ENCODE measurements at places on chromosomes 2 and 18. TPM values are rescaled to one million over a fixed set of nuclear protein-coding genes. Genes with fewer than 3 reads are reported as not detected.

The TBC1D8 gene
- total RNA-seq: 20.1 TPM

The MSTN gene
- 0.85 TPM for total RNA-seq

DNA sequence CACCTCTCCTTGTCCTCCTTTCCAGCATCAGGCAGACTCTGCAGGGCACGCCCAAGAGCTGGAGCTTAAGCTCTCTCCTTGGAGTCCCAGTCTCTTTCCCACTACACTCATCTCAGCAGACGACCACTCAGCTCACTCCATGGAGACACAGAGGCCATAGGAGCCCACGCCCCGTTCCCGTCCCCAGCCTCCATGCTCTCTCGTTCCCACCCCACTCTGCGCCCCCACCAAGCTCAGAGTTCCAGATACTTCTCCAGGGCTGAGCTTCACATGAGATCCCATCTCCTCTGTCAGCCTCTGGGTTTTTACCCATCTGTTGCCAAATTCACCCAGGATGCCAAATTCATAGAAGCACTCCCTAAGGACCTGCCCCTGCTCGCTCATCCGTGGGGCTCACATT is 87.3 kb downstream of the MALT1 start:
- DNase-seq: no peak

DNA sequence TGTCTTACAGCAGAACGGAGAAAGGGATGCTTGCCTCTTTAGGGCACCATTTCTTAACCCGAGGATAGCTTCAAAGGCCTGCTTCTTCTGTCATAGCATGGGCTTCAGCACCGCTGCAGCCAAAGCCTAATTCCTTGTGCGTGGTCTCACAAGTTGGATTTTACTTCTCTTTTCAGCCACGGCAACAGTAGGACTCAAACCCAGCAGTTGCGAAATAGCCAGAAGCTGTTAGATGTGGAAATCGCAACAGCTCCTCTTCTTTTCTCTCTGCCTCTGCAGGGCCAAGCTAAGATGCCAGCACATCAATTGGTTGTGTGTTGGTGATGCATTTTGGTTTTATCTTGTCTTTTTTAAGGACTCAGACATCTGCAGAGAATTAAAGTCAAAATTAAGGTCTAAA is 3.1 kb downstream of the NRXN1 start:
- DNase-seq: no peak

DNA sequence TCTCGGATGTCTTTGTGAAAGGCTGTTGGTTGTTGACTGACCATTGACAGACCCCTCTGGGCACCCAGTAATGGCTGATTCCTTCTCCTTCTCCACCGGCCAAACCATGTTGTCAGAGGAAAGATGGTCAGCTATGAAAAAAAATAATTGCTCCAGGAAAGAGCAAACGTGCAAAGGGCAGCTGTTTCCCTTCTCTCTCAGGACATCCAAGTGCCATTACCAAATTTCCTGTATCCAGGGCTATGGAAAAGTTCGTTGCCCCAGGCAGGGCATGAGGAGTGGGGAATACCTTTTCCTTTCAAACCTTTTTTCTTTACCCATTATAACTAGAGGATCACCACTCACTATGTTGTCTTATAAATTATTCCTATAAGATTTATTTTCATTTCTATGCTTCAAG is 321.5 kb upstream of the HNRNPA3 start:
- no peak for DNase-seq

Measured in sciatic nerve (tissue), 2 donors.